ENCODE measurements at places on chromosomes 1 and 21. TPM values are rescaled to one million over a fixed set of nuclear protein-coding genes. Genes with fewer than 3 reads are reported as not detected.

The KCNE2 gene
- not detected for total RNA-seq

The HFM1 gene
- total RNA-seq: not detected

The UBL4B gene
- 0.24 TPM for total RNA-seq

The IL22RA1 gene
- total RNA-seq: 4.2 TPM

The FCRL2 gene
- not detected for total RNA-seq

The CHRM3 gene
- 6.1 TPM for total RNA-seq

The STUM gene
- total RNA-seq: not detected

The CCDC28B gene
- 4.4 TPM for total RNA-seq

The SLC30A2 gene
- not detected for total RNA-seq

The IRF2BP2 gene
- 80.7 TPM for total RNA-seq

The GJA8 gene
- total RNA-seq: not detected

The EPS8L3 gene
- total RNA-seq: 1.2 TPM

The GREM2 gene
- not detected for total RNA-seq

The PLXNA2 gene
- total RNA-seq: 10.2 TPM

The CD1E gene
- not detected for total RNA-seq

The LRRC71 gene
- not detected for total RNA-seq

The AMY1B gene
- not detected for total RNA-seq

The SYT2 gene
- not detected for total RNA-seq

The FCER1G gene
- 1.3 TPM for total RNA-seq

The IL19 gene
- total RNA-seq: not detected

The SLAMF8 gene
- not detected for total RNA-seq

The KMO gene
- total RNA-seq: not detected

The S100A7A gene
- not detected for total RNA-seq

The MAGI3 gene
- 17.3 TPM for total RNA-seq

The KAZN gene
- total RNA-seq: 15.6 TPM

The PLCH2 gene
- total RNA-seq: 1.5 TPM

The DENND1B gene
- 14.1 TPM for total RNA-seq

The SH3D21 gene
- total RNA-seq: 18.3 TPM

The CD52 gene
- total RNA-seq: 1.2 TPM

The INAVA gene
- 49.8 TPM for total RNA-seq

The TRAF5 gene
- 8.1 TPM for total RNA-seq

The S100A3 gene
- 1.5 TPM for total RNA-seq

The ATF6 gene
- 19.5 TPM for total RNA-seq

The PCBP3 gene
- total RNA-seq: not detected

The USH2A gene
- total RNA-seq: not detected

The SYCP1 gene
- total RNA-seq: not detected

The PDZK1 gene
- 3.4 TPM for total RNA-seq

The HMCN1 gene
- total RNA-seq: 0.83 TPM

The PYHIN1 gene
- not detected for total RNA-seq

The CCDC190 gene
- not detected for total RNA-seq

The SELENOF gene
- 137 TPM for total RNA-seq

The KLF18 gene
- total RNA-seq: not detected

The KLF17 gene
- total RNA-seq: not detected

The SETD4 gene
- 24.2 TPM for total RNA-seq

The MMP23B gene
- 4.9 TPM for total RNA-seq

The METTL25B gene
- 77.7 TPM for total RNA-seq

The ABCB10 gene
- total RNA-seq: 12.1 TPM

The AIRE gene
- total RNA-seq: not detected

The LENEP gene
- 1.2 TPM for total RNA-seq

The MEX3A gene
- total RNA-seq: 6.6 TPM

The RGS1 gene
- not detected for total RNA-seq

The LCA5L gene
- 1.8 TPM for total RNA-seq

The TPM3 gene
- 375 TPM for total RNA-seq

The PPCS gene
- 76.0 TPM for total RNA-seq

The SLC1A7 gene
- total RNA-seq: not detected

The FAM72C gene
- total RNA-seq: 1.7 TPM

Data from PC-9 (cell line).